ENCODE measurements at places on chromosomes 16 and 17.

DNA sequence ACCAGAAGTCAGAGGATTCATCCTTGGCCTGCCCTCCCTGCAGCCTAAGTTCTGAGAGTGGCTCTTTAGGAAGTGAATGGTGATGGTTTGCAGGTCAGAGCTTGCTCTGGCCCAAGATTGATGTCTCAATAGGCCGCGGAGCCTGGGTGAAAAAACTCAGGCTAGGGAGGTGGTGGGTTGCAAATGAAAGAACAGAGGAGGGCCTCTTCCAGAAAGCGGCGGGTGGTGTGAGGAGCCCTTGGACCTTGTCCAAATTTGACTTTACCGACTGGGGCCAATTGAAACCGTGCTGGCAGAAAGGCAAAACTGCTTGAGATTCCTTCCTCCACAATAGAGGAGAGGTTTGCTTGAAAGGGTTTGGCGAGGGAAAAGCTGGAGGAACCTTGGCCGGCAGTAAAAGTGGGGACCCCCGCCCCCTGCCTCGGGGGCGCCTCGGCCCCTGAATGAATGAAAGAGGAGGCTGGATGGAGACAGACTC is 331.3 kb downstream of the SEC14L1 start:
- no peak for DNase-seq

GRCh38 chr17:82213251-82214011 is 789 bp upstream of the CCDC57 start:
- DNase-seq, result peak; percentile 50

- no peak for DNase-seq
Observed at GRCh38 chr17:60065867-60066266, 12.9 kb downstream of the HEATR6 start.

GRCh38 chr16:50942143-50942542 is 200.3 kb downstream of the CYLD start:
- DNase-seq, result no peak

DNA sequence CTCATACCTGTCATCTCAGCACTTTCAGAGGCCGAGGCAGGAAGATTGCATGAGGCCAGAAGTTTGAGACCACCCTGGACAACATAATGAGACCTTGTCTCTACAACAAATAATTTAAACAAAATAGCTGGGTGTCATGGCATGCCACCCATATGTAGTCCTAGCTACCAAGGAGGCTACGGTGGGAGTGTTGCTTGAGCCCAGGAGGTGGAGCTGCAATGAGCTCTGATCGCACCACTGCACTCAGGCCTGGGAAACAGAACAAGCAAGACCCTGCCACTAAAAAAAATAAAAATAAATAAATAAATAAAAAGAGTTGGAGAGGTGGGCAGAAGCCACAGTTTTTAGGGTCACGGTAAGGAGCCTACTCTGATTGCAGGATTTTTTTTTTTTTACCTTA is 136.0 kb downstream of the TANC2 start:
- no peak for DNase-seq

DNA sequence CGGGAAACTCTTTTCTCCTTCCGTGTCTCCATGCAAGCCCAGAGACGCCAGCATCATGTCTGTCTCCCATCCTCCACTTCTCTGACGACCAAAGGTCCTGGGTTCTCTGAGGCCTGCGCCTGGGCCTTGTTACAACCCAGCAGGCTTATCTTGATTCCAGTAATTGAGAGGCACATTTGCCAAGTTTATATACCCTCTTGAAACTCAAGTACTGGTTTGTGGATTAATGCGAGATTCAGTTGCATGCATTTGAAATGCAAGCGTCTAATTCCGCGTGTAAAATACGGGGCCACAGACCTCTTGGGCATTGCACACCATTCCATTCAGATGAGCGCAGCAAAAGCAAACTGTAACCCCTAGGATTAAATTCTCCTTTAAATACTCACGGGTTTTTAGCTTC is 28.7 kb upstream of the CRISPLD2 start:
- DNase-seq, result no peak

DNA sequence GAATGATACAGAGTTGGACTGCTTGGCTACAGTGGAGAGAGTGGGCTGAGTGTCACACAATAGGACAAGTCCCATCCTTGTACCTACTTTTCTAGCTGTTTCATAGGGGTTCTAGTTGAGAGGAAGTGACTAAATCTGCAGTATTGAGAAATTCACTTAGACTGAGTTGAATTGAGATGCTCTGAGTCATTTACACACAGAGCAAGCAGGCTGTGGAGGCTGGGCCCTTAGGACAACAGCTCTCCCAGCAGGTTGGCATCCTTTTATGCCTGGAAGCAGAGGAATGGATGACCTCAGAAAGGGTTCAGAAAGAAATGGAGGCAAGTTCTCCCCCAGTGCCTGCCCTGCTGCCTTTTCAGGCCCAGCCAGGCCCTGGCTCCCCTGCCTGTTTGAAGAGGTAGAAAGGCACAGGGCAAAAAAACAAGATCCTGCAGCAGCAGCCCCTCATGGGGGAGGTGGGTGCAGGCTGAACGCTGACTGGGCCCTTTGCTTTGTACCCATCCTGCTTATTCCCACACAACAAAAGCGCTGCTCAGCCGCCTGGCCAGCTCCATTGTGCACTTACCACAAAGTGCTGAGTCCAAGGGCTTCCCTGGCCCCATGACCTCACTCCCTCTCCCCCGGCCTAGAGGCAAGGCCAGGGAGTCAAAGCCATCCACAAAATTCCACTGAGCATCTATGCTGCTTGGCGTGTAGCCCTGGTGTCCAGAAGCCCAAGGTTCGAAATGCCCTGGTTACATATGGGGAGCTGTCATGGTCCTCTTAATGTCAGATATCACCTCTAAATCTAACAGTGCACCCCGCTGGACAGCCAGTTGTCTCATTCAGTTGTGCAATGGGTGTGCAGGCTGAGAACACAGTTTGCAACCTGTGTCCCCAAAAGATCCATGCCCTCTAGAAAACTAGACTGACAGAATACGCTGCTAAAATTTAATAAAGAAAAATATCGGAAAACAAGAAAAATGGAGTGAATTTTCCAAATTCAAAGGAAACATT is 5.4 kb upstream of the CRYBA1 start:
- DNase-seq, result no peak

GRCh38 chr17:17561408-17562145 is 29.9 kb downstream of the PEMT start:
- no peak for DNase-seq

- DNase-seq, result no peak
Observed at GRCh38 chr17:45101883-45102811, 30.2 kb downstream of the PLCD3 start.

DNA sequence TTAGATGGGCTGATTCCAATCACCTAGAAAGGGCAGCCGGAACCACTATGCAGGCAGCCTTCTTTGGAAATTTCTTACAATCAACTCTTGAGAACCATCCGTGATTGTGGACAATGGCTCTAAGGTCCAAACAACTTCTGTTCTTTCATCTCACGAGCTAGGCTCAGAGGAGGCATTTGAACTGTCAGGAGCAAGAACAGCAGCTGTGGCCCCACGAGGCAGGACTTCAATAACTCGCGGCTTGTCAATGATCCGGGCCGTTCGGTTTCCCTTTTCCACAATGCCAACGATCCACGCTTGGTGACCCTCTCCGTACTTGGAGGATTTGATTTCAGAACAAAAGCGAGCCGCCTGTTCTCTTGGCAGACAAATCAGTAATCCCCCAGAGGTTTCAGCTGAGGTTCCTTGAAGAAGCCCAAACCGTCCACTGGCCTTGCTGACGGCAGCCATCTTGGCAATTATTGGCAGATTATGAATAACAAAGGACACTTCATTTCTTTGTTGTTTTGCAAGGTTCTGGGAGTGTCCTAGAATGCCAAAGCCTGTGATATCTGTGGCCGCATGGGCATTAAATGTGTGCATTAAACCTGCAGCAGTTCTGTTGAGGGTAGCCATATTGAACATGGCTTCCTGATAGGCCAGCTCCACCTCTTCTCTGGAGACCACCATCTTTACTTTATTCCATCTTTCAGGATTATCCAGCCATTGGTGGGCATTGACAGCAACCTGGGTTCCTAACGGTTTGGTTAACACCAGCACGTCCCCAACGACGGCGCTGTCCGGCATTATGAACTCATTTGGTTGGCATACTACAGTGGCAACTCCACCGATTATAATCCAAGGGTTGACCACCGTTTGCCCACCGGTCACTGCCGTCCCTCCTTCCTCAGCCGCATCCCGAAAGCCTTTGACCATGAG is 1.2 kb downstream of the SEPHS2 start:
- DNase-seq, result no peak

GRCh38 chr16:86649875-86650274 is 71.5 kb downstream of the FOXL1 start:
- DNase-seq, result no peak
